ENCODE measurements at places on chromosomes 11 and 22.

DNA sequence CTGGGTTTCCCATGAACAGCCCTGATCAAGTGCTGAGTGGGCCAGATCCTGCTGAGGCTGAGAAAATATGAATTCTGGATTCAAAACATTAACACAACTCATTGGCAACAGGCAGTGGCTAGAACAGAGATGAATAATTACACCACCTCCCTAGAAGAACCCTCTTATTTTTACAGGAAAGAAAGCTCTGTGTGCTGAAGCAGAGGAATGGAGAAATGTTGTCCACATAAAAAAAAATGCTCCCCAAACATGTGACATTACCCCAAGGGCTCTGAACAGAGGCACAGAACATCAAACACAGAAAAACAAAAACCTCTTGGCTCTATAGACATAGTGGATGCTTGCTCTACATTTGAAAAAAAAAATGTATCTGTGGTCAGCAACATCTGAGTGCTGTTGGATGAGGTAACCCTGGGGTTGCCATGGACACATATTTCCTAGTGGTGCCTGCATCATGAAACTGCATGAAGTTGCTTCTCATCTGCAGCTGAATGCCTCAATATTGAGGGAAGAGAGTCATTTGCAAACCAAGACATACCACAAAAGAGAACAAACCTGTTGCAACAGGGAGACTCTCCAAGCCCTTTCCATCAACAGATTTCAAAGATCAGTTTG is 98.8 kb downstream of the SNX19 start:
- DNase-seq: no peak

DNA sequence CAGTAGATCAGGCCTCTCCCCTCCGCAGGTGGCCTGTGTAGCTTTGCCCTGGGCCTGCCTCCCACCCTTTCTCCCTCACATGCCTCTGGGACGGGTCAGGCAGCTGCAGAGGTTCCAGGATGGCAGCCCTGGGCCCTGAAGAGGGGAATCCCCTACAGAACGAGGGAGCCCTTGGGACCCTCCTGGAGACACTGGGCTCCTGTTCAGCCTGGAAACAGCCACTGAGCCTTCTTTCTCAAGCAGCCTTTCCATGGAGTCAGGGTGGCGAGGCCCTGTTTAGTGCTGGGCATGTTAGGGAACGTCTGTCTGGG is 720.9 kb downstream of the BRD1 start:
- DNase-seq: no peak

GRCh38 chr11:120899720-120900119 is 124.2 kb upstream of the TBCEL start:
- DNase-seq: no peak

DNA sequence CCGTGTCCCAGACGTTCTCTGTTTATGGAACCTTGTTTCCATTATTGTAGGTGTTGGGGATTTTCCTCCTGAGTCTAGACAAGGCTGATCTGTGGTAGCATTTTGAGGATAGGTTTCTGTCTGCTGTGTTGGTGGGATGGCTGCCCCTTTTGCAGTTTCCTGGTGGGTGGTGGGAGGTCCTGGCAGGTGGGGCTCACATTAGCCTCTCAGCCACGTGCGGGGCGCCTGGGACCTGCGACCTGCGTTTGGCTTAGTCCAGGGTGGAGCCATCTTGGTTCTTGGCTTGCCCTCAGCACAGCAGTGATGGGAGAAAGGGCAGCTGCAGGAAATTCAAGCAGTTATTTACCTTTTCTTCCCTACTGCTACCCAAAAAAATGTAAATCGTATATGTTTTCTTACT is 143.4 kb downstream of the TBC1D22A start:
- no peak for DNase-seq

DNA sequence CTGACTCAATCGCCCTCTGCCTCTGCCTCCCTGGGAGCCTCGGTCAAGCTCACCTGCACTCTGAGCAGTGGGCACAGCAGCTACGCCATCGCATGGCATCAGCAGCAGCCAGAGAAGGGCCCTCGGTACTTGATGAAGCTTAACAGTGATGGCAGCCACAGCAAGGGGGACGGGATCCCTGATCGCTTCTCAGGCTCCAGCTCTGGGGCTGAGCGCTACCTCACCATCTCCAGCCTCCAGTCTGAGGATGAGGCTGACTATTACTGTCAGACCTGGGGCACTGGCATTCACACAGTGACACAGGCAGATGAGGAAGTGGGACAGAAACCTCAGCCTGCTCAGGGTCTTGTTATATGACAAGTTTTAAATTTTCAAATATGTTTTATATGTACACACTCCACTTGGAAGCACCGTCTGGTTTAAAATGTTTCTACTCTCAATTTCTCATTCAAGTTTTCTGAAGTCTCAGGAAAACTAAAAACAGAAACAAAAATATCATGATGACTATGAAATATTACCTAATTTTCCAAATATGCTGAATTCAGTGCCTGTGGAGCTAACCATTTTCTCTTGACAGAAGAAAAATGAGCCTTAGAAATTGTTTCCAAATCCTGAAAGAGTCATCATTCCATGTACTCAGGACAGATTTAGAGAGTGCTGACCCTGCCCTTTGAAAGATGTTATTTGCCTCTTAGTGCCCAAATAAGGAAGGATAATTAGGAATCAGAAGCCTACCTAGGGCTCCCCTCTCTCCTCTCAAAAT is 48.8 kb upstream of the TOP3B start:
- DNase-seq: no peak

GRCh38 chr11:126138636-126139035 is 72.8 kb downstream of the RPUSD4 start:
- no peak for DNase-seq

Data from type B pancreatic cell (in vitro differentiated cells).